ENCODE measurements at places on chromosomes 7 and 10. TPM values are rescaled to one million over a fixed set of nuclear protein-coding genes. Genes with fewer than 3 reads are reported as not detected.

Gene CTBP2
- 109 TPM for total RNA-seq

Gene TMEM178B
- total RNA-seq, result 87.0 TPM

Gene FAM25G
- total RNA-seq, result not detected

Gene STEAP4
- 2.1 TPM for total RNA-seq

Gene PRSS37
- not detected for total RNA-seq

DNA sequence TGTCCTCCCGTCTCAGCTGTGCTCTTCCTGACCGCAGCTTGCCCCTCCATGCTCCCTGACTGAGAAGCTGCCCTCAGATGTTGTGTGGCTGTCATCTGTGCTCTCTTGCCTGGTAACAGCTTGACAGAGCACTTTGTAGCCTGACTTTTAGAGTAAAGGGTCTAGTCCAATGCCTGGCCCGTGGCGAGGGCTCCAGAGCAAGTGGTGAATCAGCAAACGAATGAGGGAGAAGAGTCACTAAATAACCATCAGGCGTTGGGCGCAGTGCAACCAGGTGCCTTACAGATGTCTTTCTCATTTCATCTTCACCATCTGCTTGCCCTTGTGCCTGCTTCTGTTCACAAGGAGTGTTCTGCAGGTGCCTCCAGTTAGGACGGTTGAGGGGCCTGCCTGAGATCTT is 45.6 kb downstream of the MKI67 start:
- DNase-seq, result no peak
